ENCODE measurements at places on chromosomes 13 and 19. TPM values are rescaled to one million over a fixed set of nuclear protein-coding genes. Genes with fewer than 3 reads are reported as not detected.

DNA sequence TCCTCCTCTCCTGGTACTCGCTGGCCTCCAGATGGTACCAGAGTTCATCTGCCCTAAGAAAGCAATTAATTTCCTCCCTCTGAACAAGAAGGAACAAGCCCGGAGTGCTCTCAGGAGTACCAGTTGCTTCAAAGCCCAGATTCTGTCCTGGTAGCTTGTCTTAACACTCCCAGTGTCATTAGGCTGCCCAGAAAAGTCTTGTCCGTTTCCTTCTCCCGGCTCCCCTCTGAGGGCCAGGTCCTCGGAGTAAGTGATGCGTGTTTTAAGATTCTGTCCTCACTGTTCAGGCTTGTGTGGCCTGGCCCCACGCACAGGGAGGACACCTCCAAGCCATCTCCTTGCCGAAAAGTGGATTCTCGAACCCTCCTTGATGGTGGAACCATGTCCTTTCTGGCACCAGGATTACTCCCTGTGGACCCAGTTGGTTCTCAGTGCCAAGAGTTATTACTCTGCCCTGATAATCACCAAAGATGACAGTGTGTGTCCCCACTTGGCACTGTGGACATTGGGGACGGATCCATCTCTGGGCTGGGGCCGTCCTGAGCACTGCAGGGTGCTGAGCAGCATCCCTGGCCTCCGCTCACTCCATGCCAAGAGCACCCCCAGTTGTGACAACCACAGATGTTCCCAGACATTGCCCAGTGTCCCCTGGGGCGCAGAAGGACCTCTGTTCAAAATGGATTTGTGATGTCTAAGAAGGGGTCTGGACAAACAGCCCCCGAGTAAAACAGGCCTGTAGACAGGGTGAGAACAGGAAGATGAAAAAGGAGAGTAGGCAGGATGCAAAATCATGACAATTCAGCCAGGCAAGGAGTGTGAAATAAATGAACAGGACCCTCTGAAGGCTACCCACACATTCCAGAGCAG is 52.4 kb downstream of the RFX2 start:
- DNase-seq: no peak

DNA sequence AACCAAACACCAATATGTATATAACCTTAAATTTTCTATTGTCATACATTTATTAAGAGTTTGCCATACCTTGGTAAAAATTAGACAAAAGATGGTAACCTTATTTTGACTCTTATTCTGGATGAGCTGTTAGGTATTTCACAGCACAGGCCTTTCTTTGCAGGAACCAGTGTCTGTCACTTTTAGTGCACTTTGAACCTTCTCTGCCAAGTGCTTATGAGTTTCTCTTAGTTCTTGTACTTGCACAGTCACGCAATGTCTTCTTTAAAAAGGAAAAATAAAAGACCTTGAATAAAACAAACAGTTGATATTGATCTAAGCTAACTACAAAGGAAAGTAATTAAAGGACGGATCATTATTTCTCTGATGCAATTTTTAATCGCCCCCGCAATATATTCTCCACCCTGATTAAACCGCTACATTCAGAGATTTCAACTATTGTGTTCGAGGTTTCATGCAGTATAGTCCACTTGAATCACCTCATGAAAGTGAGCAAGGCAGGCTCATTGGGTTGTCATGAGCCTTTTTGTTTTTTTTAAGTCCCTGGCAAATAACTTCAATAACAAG is 534.5 kb downstream of the KLF5 start:
- no peak for DNase-seq

DNA sequence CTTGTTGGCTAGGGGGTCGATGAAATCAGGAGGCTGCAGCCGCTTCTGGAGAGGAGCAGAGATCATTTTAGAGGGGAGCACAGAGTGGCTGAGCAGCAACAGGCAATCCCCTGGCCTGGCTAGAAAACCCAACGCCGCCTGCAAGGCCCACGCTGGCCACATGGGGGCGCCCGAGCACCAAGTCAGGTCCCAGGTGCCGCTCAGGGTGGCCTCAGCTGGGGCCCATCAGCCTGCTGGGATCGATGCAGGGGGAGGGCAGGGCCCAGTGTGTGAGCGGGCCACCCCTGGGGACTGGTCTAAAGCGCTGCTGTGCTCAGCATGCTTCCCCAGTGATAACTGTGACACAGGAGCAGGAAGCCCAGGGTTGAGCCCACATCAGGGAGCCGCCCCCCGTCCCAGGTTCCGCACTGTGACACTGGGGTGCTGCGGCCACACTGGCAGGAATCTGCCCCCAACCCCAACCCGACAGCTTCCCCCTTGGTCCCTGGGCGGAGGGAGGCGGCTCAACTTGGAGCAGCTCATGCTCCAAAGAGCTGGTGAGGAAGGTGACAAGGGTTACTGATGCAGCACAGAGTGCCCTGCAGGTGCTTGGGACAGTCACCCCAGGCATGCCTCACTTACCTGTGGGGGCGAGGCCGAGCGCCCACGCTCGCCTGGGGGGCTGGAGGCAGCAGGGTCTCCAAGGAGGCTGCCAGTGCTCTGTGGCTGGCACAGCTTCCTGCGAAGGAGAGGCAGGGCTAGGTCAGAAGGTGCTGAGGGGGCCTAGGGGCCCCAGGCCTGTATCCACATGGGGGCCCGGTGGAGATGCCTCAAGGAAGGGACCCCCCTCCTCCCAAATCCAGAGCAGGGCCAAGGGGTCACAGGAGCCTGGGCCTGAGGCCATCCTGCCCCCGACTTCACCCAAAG is 13.3 kb upstream of the ISYNA1 start:
- peak; percentile 82 for DNase-seq

- no peak for DNase-seq
Observed at GRCh38 chr13:97234742-97235141, 12.6 kb downstream of the MBNL2 start.

- no peak for DNase-seq
Observed at GRCh38 chr19:35265900-35266519, 2.8 kb upstream of the USF2 start.

DNA sequence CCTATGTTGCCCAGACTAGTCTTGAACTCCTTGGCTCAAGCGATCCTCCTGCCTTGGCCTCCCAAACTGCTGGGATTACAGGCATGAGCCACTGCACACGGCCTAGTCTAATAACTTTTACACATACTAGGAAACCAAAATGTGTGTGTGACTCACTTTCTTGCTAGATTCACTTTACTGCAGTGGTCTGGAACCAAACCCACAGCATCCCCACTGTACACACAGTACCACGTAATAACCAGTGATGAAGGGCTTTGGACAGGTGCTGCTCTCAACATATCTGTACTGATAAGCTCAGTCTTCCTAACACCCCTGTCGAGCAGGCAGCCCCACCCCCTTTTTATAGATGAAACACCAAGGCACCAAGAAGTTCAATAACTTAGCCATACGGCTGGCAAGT is 5.1 kb downstream of the DNMT1 start:
- no peak for DNase-seq

RDH8 gene
- not detected for total RNA-seq

SLC8A2 gene
- not detected for total RNA-seq

NLRP4 gene
- total RNA-seq: not detected
